ENCODE measurements at places on chromosomes 5 and 9. TPM values are rescaled to one million over a fixed set of nuclear protein-coding genes. Genes with fewer than 3 reads are reported as not detected.
A peak's percentile ranks its signal among the peaks of the same experiment; 100 is the strongest.

ORM1 gene
- 89.6 TPM for total RNA-seq

GRCh38 chr9:106916466-106917235 is 53.7 kb downstream of the ZNF462 start:
- DNase-seq = peak; percentile 52

GRXCR2 gene
- total RNA-seq = not detected

NREP gene
- total RNA-seq = 20.7 TPM

HEMGN gene
- total RNA-seq = 21.6 TPM

DNA sequence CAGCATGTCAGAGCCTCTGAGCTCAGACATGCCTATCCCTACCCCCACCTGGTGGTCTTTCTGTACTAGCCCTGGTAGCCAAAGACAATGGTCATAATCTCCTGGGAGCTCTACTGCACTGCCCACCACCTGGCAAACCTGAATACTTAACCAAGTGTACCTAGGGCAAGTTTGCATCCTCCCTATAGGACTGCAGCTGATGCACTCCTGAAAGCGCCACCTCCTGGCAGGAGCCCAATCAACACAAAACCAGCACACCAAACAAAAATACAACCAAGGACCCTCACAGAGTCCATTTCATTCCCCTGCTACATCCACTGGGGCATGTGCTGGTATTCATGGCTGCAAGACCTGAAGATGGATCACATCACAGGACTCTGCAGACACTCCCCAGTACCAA is 14.8 kb upstream of the FAM174A start:
- DNase-seq = no peak

DNA sequence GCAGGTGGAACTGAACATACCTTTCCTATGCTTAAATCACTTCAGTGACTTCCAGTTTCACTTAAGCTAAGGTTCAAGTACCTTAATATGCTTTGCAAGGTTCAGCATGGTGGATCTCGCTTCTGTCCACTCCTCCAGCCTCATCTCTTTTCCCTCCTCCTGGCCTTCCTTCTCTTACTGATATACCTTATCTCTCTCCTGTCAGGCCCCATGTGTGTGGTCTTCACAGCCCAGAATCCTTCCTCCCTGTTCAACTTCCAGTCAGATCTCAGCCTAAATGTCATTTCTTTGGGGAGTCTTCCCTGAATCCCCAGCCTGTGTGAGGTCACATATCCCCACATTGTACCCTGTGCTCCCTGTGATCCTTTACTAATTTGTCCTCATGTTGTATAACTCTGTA is 87.7 kb downstream of the ANGPTL2 start:
- no peak for DNase-seq

NTRK2 gene
- 6.2 TPM for total RNA-seq

SLC6A18 gene
- total RNA-seq = not detected

DNA sequence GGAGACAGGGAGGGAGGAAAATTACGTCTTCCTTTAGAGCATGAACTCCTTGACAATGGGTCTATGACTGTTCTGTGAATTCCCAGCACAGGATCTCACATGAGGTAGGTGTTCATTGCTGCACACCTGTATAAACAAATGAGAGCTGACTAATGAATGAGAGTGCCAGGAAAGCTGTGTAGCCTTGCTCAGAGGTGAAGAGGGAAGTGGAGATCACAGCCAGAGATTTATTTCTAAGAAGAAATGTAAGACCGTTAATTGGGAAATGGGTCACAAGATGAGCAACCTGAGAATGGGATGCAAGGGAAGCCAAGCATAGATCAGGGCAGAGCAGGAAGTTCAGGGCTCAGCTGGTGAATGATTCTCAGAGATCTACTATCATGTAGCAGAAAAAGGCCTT is 295.1 kb downstream of the CDK5RAP2 start:
- no peak for DNase-seq

GRCh38 chr5:171462136-171462927 is 42.9 kb downstream of the FGF18 start:
- no peak for DNase-seq

- DNase-seq = no peak
Measured at GRCh38 chr9:93613791-93614190, 37.4 kb downstream of the PHF2 start.

DNA sequence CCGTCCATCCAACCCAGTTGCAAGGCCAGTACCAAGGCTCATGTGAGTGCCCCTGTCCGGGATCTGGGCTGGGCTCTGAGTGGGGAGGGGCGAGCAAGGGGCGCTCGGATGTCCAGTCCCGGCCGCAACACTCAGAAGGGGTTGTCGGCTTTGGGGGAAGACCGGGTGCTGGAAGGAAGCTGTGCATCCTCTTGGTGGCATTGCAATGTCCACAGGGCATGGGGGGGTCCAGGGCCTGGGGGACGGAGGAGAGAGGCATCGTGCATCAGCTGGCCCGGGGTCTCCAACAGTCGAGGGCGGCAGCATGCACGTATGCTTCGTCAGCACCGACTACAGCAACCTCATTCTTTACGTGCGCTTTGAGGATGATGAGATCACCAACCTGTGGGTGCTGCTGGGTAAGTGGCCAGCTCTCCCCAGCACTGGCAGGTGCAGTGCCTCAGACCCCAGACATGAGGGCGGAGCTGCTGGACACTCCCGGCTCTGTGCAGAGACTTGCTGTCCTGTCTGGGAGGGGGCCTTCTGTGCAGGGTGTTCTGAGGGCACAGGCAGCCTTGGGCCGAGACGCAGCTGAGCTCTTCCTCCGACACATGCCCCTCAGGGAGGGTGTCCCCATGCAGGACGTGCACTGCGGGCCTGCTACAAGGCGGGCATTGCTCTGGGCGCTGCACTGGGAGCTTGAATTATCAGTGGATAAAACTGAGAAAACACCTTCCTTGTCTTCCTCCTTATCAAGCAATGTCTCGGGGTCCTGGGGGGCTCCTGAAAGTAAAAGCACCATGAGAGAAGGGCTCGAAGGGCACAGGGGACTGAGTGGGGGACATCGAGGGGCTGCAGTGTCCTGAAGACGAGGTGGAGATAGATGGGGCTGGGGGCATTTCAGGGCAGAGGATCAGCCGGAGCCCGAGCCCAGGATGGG is 22.5 kb downstream of the GLT6D1 start:
- DNase-seq = no peak

GRCh38 chr5:173630724-173631365 is 14.4 kb upstream of the BOD1 start:
- DNase-seq = no peak

GPR150 gene
- total RNA-seq = 0.28 TPM

GRCh38 chr5:442335-443238 is at the start of gene EXOC3:
TSS of gene EXOC3 (plus strand) at chr5:443176. CDS start at chr5:446206, 3,030 bp downstream.
- peak; percentile 85 for DNase-seq

- no peak for DNase-seq
Measured at GRCh38 chr9:131787838-131788237, 48.0 kb upstream of the RAPGEF1 start.

CCL21 gene
- total RNA-seq = 473 TPM

GRCh38 chr5:36300191-36300926 is 1.3 kb downstream of the RANBP3L start:
- no peak for DNase-seq

DNA sequence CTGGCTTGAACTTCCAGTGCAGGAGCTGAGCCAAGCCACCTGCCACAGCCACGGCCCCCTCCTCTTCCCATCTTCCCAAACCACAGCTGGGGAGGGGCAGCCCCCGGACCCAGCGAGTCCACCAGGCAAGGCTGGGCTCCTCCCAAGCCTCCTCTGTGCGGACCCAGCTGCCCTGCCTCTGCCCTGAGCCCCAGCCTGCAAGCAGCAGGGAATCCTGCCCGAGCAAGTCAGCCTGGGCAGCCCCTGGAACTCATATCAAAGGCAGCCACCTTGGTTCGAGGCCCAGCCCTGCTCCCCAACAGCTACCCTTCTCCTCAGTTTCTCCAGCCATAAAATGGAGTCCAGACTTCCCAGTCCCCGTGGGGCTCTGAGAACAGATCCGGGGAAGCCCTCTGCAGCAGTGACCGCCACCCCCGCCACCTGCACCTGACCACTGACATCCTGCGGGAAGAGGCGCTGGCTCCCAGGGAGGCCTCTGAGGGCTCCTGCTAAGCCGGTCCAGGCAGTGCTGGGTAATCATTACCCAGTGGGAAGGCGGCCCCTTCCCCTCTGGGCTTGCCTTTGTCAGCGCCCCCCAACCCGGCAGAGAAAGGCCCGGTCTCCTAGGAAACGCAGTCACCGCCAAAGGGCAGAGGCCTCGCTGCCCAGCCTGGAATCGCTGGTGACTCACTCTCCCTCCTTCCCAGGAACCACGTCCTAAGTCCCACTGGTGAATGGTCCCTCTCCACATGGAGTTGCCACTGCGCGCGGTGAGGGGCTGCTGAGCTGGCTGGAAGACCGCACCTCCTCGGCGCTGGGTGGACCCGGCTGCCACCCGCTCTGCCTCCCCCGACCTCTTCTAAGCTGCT is 1.5 kb downstream of the VAV2 start:
- DNase-seq = peak; percentile 80

CCDC107 gene
- total RNA-seq = 32.8 TPM

ADGRV1 gene
- total RNA-seq = 66.2 TPM

GRCh38 chr9:136052472-136052880 is 42.6 kb downstream of the NACC2 start:
- no peak for DNase-seq

BAAT gene
- 0.17 TPM for total RNA-seq

DNA sequence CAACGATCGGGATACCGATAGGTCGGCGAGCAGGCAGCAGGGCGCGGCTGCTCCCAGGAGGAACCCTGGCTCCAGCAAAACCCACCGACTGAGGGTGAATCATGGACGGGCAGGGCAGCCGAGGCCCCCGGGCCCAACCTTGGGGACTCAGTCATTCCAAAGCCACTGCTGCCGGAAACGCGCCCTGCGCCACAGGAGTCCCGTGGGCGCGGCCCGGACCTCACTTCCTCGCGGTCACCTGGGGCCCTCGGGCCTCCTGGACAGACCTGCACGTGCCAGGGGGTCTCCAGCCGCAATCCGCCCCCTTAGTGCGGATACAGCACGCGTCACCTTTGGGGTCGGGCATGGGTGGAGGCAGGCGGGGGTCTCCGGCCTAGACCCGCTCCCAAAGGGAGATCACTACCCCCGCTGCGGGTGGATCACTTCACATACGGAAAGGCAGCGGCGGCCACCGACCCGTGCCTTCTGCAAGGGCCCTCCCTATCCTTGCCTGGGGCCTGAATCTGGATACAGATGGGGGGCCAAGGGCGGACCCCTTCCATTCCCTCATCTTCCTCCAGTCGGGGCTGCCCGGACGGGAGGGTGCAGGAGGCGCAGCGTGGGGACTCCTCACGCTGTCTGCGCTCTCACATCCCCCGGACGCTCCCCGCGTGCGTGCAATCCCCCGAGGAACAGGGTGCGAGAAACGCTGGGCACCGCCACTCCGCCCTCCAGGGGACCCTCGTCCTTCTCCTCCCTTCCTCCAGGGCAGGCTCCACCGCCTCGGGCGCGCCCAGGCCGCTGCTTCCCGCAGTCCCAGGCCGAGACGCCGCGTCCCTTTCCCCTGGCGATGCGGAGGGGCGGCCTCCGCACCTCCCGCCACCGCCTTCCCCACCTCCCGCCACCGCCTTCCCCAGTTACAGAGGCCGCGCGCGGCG is 586 bp downstream of the TXN start:
- peak; percentile 59 for DNase-seq

PCDHAC2 gene
- total RNA-seq = 13.8 TPM

GRCh38 chr5:33852319-33852718 is 39.5 kb downstream of the ADAMTS12 start:
- DNase-seq = peak; percentile 39

DNA sequence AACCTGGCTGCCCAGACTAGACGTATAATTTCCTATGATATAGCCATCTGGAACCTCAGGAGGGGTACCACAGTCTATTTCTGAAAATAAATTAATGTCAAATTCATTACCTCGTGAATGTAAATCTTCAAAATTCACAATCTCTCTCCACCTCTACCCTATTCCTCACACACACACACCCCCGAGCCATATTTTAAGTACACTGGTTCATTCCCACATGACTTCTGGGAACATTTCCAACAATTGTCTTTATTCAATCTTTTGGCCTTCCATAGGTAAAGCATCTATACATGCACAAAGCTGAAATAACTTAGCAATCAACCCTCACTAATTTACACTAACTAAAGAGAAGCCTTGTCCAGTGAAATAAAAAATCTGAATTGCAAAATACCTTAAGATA is 32.7 kb downstream of the SUSD1 start:
- DNase-seq = no peak

DNA sequence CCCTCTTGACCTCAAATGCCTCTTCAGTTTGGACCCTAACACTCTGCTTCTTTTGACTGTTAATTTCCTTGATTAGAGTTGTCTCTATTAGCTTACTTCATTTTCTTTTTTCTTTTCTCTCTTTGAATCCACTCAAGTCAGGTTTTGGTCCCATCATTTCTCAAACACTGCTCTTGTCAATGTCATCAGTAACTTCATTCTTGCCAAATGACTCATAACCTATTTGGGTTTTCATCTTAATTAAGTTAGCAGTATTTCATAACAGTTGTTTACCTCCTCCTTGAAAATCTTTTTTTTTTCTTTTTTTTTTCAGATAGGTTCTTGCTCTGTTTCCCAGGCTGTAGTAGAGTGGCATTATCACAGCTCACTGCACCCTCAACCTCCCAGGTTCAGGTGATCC is 119.6 kb downstream of the PARP8 start:
- no peak for DNase-seq

DCAF12 gene
- total RNA-seq = 53.1 TPM

DNA sequence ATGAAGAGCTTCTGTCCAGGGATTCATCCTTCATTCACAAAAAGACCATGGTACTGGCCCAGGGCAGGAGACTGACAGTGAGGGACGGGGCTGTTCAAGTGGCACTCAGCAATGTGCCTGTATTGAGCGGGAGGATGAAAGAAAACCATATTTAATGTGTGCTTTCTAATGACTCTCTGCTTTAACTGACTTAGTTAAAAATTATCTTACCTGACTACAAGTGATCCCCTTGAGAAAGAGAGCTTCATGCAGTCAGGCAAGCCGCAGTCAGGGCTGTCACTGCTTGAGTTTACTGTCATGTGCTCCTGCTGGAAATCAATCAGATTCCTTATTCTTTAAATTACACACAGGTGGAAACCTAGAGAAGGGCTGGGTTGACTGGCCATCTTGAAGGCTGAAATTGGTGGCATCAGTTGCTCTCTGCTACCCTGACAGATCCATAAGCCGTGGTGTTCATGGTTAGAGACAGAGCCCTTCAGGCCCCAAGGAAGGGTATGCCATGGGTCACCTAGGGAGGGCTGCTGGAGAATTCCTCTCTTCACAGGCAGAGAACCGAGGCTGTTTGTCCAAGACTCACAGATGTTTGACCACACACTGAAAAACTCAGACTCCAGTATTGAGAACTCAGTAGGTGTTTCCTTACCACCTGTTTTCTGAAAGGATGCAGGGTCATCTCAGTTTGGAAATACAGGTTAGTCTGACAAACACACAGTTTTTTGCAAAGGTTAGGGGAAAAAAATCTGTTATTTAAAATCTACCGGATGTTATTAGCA is 70.9 kb downstream of the TRIO start:
- DNase-seq = no peak

DNA sequence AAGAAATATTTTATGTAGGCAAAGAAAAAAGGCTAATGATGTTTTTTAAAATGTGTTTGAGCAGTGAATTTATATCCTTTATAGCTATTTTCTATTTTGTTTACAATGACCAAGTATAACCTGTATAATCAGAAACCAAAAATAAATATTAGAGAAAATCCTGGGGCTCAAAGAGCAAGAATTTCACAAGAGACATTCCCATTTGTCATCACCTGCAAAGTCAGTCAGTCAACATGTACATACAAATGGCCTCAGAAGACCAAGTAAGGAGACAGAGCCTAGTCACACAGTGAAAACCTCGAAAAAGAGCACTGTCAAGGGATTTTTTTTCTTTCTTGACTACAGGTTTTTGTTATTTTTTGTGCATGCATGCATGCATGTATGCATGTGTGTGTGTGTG is 231.4 kb downstream of the GLIS3 start:
- DNase-seq = no peak

All from lung (tissue), 17 donors.